ENCODE measurements at places on chromosomes 12 and 14.

DNA sequence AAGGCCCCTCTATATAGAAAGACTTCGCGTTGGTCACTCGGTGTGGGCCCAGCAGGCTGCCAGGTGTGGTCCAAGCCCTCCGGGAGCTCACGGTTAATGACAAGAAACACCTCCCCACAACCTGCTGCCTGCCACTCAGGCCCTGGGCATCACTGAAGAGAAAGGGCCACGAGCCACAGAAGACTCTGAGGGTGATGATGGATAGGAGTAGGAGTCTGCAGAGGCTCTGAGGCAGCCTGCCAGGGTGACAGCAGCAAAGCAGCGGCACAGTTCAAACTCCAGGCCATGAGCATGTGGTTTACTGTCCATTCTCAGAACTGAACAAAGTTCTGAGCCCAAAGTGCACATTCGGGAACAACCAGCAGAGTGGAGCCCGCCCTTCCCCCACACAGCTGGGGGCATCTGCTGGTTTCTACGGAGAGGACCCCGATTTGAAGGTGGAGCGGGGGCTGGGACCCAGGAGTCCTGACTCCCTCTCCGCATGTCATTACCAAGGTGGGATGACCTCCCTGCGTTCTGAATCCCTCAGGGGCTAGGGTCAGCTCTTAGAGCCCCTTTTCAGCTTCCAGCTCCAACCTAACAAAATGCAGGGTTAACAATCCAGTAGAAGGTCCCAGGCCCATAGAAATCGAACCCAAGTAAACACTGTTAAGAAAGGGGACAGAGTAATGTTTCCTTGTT is 65.8 kb downstream of the VWF start:
- DNase-seq = no peak

DNA sequence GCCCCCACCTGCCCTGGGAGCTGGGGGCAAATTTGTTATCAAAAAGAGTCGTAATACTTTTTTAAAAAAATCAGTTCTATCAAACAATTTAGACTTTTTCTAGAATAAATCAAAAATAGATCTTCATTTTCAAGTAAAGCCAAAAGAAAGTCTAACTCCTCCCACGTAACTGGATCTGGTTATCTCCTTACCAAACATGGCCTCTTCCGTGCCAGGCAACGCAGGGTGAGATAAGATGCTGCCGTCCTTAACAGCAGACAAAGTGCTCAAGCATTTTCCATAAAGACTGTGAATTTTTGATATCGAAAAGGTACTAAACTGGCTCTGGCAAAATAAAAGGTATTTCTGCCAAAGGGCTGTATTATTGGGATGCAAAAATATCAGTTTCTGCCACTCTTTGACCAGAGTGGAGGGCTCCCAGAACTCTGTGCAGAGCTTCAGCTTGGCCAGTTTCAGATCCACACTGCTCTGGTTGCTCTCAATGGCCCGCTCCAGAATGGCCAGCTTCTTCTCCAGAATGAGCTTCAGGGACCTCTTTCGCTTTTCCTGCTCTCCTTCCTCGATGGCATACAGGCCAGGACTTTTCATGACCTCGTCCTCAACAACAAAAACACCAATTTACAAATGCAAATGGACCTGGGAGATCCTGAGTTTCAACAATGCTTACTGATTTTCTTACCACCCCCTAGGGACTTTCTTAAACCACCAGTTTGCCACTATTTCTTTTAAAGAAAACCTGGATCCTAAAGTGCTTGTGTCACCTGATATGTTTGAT is 29.0 kb downstream of the NRDE2 start:
- no peak for DNase-seq

GRCh38 chr14:93655078-93655750 is 133.1 kb downstream of the PRIMA1 start:
- DNase-seq = no peak

DNA sequence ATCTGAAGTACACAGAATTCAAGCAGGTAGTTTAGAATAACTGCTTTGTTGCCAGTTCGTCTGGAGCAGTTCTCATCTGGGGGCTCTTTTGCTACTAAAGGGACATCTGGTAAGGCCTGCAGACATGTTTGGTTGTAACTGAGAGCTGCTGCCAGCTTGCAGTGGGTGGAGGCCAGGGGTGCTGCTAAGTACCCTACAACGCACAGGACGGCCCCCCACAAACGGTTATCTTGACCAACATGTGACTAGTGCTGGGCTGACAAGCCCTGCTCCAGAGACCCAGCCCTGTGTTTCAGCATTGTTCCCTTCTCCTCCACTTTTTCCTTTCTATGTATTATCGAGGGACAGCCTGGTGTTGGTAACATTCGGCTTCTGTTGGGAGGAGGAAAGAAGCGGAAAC is 40.8 kb downstream of the FBXO21 start:
- DNase-seq = no peak

DNA sequence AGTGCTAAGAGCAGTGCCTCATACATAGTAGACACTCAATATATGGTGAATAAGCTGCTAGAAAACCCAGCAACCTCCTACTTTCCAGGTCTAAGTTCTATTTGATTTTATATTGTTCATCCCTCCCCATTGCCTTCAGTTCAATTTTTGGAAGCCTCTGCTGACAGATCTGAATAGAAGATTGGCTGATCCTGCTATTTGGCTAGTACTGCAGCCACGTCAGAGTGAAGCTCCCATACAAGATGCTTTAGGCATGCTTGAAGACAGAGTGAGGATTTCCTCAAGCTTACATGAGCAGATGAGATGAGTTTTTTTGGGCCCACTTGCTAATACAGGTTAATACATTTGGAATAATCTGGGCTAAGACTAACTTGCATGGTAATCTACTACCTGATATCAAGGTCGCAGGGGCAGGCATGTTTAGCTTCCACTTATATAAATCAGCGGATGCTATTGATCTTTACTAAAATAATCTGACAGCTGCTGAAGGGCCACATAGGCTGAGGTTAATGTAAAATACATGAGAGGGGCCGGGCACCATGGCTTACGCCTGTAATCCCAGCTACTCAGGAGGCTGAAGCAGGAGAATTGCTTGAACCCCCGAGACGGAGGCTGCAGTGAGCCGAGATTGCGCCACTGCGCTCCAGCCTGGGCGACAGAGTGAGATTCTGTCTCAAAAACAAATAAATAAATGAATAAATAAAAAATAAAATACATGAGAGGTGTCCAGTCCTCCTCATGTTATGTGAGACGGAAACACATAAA is 15.9 kb upstream of the AEBP2 start:
- no peak for DNase-seq

- DNase-seq = no peak
These were observed 9.4 kb downstream of the IGF1 start for GRCh38 chr12:102470945-102471344.

DNA sequence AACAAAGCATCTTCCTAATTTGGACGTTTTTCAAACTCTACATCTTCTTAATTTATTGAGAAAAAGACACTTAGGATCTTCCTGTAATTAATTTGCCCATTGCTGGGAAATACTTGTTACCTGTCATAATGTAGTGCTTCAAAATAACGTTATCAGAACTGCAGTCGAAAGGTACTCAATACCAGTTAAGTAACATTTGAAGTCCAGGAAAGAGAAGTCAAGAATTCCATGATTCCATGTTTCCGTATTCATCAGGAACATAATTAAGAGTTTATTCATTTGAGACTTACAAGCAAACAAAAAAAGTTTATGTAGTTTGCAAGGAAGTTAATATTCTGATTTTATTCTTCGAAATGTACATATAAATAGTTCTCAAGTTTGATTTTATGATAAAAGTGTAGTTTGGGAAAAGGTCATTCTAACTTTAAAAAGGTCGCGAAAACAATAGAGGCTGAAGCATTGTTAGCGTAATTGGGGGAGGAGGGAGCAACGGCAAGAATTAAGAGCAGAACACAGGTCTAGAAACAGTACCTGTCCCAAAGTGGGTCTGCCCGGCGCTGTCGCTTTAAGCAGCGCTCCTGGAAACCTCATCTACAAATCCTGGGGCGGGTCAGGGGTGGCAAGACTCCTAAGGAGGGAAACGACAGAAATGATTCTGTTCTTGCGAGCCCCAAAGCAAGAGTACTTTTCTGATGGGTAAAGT is 1.2 kb upstream of the KCNMB4 start:
- no peak for DNase-seq

GRCh38 chr12:9669534-9669933 is at the start of gene CLEC2D:
Gene CLEC2D (plus strand): TSS chr12:9669713. CDS start chr12:9669735, 22 bp downstream.
- DNase-seq = no peak
